Tibial nerve (tissue), 4 donors: ENCODE measurements at places on chromosomes 12 and 14.

DNA sequence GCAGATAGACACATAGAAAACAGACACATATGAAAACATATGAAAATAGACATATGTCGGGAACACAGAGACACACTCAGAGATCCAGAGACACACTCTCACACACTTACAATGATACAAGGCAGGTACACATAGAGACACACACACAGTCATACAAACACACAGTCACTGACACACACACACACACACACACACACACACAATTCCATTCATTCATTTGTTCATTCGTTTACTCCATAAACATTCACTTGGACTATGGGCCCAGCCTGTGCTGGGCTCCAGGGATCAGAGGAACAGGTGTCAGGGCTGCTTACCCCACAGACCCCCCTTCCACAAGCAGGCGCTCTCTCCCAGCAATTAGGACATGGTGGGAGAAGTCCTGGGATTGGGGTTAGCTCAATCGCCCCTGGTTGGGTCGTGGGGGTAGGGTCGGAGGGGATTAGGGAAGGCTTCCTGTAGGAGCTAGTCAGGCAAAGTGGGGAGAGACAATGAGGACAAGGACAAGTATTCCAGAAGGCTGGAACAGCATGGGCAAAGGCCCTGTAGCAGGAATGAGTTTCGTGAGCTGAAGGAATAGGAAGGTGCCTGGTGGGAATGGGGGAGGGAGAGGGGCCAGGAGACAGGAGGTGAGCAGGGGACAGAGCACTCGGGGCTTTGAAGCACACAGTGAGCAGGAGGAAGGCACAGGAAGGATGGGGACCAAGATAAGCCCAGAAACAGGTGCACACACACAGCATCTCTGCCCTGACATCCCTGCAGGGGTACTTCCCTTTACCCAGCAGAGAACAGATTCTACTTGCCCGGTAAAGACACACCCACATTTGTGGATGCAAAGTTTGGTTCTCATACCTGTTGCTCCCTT, 6.5 kb downstream of the RASAL1 start:
- no peak for DNase-seq

DNA sequence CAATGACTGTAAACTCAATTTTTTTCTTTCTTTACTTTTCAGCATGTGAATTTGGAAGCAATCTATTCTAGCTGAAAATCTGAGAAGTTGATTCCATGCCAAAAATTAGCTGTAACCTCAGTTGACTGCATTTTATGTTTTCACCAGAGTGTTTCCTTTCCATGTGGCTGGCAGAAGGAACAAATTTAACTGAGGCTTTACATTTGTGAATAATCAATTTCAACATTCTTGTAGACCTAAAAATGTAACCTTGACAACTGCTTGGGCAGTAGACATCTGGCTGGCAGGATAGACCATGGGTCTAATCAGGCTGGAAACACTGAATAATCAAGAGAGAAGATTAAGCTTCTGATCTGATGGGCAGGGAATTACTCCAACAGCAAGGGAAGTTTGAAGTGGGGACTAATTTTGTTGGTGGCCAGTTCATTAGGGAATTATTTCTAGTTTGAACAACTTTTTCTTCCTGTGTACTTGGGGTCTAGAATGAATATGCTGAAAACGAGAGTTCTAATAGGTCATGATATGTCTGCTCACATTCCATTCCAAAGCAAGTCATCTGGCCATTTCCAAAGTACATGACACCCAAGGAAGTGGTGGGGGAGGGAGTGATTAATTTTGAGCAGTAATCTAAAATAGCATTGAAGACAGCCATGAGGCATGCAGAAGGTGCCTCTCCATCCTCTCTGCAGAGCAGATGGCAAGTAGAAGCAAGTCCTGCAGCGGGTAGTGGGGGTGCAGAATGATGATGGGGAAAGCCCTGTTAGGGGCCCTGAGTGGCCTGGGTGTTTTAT, 68.2 kb downstream of the ATP23 start:
- DNase-seq = no peak

DNA sequence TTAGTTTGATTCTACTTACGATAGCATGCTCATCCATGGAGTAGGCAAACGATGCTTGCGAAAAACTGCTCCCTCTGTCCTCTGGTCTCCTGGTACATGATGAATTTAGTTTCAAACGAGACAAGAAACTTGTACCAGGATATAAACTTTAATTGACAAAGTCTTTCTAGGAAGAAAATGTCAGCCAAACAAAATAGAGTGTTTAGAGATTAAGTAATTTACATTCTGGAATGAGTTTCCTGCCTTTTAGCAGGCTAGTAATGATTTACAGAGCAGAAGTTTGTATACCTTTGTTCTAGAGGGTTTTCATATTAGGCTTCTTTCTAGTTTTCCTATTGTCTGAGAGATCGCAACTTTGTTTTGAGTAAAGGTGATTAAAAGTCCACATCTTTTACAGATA, 206.9 kb downstream of the RPL10L start:
- no peak for DNase-seq

- no peak for DNase-seq
Observed at GRCh38 chr12:84756961-84757360, 155.6 kb downstream of the SLC6A15 start.

- no peak for DNase-seq
Observed at GRCh38 chr12:33205981-33206380, 233.6 kb downstream of the SYT10 start.

- DNase-seq = no peak
Observed at GRCh38 chr12:43969882-43970281, 134.0 kb downstream of the TMEM117 start.

DNA sequence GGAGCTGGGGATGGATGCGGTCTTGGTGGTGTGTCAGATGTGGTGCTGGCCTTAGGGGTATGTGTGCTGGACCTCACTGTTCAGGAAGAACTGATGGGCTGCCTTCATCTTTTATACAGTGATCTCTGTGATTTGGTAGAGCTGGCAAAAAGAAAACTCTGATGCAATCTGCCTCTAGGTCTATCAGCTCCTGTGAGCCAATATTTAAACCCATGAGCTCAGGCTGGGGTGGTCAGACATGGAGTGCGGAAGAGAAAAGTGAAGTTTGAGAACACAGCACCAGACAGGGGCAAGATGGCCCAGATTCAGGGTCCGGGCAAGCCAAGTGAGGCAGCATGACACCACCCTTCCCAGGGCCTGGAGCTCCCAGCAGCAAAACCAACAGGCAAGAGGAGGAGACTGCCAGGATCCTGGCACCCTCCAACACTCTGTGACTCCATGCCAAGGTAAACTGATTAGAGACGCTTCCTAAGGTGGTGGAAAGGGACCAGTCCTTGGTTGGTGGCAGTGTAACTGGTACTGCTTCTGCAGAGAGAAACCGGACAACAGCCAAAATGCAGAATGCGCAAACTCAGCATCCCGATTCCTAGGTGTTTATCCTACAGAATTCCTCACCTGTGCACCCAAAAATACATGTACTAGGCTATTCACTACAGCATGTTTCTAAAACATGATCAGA, 82.3 kb downstream of the CHGA start:
- DNase-seq = no peak

- no peak for DNase-seq
Observed at GRCh38 chr14:42187846-42188245, 581.2 kb downstream of the LRFN5 start.

DNA sequence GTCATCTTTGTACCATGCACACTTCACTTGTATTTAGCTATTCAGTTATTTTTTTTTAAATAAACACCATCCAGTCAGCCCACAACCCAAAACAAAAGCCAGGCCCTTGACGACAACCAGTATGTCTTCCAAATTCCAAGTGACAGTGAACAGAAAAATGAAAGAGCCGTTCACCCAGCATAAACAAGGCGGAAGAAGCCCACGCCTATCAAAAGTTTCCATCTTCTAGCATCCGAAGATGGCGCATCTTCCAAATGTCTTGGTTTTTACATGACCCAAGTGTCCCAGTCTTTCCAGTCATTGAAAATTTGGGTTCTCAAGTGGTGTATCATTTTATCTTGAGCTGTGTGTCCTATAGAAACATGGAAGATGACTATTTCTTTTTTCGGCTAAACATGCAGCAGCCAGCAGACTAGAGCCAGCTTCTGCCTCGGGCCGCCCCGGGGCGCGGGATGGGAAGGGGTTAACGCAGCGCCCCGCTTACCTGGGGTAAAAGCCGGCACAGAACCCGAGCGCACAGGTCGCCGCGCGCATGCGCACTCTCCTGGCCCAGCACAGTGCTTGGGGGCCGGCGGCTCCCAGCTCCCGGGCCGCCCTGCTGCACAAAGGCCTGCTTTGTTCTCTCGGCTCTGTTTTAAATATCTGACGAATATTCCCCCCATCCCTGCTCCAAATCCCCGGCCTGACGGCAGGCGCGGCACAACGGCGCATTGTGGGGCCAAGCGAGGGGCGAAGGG, 164.8 kb downstream of the ZFP36L1 start:
- DNase-seq = no peak

- no peak for DNase-seq
Observed at GRCh38 chr12:121452340-121452984, 52.5 kb downstream of the RNF34 start.

GRCh38 chr12:47910486-47910885, 5.7 kb upstream of the VDR start:
- no peak for DNase-seq

DNA sequence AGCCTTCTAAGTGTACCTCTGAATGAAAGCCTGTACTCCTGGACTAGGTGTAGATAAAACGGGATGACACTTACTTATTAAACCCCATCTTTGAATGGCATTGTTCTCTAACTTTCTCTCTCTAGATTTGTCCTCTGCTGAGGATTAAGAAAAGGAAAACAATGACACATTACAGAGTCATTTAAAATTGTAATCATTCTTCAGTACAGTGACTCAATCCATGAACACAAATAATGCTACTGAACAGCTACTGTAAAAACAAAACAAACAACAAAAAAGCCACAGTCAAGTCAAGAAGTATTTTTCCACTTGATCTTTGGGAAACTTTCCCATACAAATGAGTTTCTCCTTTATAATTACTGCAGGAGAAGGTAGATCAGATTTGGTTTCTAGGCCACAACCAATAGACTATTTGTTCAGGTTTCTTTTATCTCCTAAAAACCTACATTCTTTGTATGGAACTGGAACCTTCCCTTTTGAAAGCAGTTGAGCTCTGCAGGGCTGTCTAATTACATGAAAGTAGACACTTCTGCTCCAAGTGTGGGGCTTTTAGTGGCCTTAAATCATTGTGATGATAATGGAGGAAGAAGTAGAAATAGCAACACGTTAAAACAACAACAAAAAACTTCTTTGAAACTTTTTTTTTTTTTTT, 219.1 kb downstream of the ESR2 start:
- DNase-seq = no peak

GRCh38 chr14:90489916-90490719, 93.3 kb downstream of the CALM1 start:
- no peak for DNase-seq

GRCh38 chr12:132529906-132530305, 40.0 kb downstream of the FBRSL1 start:
- DNase-seq = no peak

DNA sequence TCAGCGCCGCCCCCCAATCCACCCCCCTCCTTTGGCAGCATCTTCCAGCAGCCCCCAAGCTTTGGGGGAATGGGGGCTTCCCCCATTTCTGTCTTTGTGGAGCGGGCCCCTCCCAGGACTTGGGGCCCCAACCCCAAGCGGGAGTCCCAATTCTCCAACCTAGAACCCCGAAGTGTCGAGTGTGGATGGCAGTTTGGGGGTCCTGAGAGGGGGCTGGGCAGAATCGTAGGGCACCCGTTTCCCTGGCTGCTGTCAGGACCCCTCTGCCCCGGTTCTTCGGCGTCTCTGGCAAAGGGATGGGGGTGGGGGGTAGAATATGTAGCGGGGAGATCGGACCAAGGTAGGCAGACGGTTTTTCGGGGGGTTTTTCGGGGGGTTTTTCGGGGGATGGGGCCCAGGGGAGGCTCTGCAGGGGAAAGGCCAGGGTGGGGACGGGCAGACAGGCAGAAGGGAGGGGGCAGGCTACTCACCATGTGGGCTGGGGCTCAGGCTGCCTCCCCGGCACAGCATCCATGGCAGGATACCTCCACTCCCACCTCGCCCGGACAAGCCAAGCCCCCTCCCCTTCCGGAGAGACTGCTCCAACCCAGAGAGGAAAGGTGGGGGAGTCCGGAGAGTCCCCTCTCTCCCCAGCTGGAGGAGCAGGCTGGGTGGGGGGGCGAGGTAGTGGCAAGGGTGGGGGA, 739 bp downstream of the JPH4 start:
- DNase-seq = no peak

- DNase-seq = no peak
Observed at GRCh38 chr12:107775093-107775721, 703 bp downstream of the ASCL4 start.

GRCh38 chr14:100067971-100068959, 3.0 kb downstream of the EVL start:
- no peak for DNase-seq

DNA sequence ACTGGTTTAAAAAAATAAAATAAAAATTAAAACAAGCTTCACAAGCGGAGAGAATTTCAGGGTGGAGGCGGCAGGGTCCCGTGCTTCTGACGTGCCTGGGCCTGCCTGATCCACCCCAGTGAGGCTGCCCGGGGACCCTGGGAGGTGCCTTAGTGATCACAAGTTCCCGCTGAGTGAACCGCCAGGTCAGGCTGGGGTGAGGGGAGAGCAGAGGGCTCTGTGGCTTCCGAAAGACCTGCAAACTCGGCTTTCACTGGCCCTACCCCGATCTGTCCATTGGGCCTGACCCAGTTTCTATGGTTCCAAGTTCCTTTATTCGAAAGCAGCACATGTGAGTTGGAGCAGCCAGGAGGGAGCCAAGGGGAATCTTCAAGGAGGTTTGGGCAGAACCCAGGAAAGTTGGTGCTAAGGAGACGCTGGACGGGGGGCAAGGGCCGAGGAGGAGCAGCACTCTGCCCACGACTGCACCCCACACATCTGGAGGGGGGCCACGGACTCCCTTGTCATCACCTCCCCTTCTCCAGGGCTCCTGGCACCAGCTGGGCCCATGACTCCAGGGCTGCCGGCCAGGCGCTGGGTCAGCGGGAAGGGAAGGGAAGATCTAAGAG, 12.9 kb downstream of the MMP14 start:
- peak; percentile 66 for DNase-seq

- no peak for DNase-seq
Observed at GRCh38 chr12:123433615-123434014, 2.9 kb downstream of the RILPL2 start.

DNA sequence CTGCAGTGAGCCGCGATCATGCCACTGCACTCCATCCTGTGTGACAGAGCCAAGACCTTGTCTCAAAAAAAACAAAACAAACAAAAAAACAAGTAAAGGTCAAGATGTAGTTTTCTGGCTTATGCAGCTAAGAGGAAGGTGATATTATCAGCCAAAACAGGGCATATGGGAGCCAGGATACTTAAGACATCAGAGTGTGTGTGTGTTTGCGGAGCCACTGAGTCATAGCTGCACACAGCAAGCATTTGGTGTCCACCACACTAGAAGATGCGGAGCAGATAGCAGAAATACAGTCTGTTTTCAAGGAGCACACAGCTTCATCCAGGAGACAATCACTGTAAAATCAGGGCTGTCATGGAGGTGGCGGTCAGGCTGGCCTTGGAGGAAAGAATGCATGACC, 72.6 kb upstream of the REP15 start:
- no peak for DNase-seq

- no peak for DNase-seq
Observed at GRCh38 chr14:45251912-45252311, 1.1 kb downstream of the MIS18BP1 start.

- no peak for DNase-seq
Observed at GRCh38 chr12:68236421-68237059, 10.9 kb upstream of the IL26 start.
